Occipital lobe (tissue), 3 donors: ENCODE measurements at places on chromosomes 16 and 17. TPM values are rescaled to one million over a fixed set of nuclear protein-coding genes. Genes with fewer than 3 reads are reported as not detected.

GRCh38 chr17:21816592-21817567, 124.6 kb downstream of the KCNJ18 start:
- no peak for DNase-seq

GRCh38 chr16:9840761-9841665, 341.2 kb downstream of the GRIN2A start:
- DNase-seq, result no peak

LMF1 gene
- total RNA-seq, result 9.4 TPM

DNA sequence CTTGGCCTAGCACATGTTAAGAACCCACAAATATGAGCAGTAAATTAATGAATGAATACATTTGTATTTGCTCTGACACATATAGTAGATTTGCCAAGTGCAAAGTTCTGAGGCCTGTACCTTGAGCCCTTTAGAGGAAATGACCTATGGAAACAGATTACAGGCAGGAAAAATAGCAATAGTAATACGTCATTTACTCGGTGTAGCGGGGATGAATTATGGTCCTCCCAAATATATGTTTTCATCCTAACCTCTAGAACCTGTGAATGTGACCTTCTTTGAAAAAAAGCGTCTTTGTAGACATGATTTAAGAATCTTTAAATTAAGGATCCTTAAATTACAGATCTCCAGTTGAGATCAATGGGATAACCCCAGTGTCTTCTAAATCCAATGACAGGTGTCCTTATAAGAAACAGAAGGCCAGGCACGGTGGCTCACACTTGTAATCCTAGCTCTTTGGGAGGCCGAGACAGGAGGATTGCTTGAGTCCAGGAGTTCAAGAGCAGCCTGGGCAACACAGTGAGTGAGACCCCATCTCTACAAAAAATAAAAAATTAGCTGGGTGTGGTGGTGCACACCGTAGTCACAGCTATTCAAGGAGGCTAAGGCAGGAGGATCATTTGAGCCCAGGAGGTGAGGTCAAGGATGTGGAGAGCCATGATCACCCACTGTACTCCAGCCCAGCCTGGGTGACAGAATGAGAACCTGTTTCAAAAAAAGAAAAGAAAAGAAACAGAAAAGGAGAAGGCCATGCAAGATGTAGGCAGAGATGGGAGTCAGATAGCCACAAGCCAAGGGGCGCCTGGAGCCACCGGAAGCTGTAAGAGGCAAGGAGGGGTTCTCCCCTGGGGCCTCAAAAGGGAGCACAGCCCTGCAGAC, 5.1 kb upstream of the ITPRIPL2 start:
- DNase-seq, result no peak

DNA sequence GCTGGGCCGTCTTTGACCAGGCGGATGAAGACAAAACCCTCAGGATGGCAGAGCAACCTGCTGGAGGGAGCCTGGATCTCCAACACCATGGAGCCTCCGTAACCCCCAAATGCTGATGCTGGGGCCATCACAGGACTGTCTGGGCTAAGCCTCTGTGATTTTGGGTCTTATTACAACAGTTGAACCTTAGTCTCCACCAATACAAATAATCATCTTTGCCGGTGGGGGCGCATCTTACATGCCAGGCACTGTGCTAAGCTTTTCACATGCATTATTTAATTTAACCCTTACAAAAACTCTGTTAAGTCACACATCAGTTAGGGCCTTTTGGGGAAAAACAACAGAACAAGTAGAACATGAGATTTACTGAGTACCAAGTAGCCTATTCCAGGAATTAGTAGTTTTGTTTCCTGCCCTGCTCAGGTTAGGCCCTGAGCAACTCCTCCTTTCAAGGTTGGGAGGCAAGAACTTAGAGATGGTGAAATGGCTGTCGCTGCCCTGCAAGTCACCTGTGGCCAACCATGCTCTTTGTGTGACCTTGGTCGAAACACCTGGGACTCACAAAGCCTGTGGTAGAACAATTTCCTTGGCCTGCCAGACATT, 8.9 kb upstream of the ITGAM start:
- DNase-seq, result no peak

DNA sequence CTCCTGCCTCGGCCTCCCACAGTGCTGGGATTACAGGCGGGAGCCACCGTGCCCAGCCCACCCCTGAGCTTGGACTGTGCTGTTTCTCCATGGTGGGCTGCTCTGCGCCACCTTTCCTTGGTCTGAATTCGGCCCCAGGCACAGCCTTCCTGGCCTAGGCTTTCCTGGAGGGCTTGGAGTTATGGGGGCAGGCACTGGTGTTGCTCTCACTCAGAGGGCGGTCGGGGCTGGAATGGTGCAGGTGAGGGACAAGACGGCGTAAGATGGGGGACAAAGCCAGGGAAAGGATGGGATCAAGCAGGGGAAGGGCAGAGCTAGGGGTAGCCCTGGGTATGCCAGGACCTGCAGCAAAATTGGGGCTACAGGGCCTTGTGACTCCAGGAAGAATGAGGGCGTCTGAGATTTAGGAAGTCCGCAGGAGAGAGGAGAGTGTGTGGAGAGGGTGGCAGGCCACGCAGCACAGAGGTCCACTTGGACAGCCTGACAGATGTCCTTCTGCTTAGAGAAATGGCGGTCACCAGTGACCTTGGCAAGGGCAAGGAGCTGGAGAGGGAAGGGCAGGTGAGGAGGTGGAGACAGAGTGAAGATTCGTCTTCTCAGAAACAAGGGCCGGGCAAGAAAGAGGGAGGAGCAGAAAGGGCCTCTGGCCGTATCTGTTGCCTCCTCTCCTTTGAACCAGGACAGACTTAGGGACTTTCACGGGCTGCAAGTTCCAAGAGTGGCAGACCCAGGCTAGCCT, 1.6 kb upstream of the ATP6V0C start:
- no peak for DNase-seq

DNA sequence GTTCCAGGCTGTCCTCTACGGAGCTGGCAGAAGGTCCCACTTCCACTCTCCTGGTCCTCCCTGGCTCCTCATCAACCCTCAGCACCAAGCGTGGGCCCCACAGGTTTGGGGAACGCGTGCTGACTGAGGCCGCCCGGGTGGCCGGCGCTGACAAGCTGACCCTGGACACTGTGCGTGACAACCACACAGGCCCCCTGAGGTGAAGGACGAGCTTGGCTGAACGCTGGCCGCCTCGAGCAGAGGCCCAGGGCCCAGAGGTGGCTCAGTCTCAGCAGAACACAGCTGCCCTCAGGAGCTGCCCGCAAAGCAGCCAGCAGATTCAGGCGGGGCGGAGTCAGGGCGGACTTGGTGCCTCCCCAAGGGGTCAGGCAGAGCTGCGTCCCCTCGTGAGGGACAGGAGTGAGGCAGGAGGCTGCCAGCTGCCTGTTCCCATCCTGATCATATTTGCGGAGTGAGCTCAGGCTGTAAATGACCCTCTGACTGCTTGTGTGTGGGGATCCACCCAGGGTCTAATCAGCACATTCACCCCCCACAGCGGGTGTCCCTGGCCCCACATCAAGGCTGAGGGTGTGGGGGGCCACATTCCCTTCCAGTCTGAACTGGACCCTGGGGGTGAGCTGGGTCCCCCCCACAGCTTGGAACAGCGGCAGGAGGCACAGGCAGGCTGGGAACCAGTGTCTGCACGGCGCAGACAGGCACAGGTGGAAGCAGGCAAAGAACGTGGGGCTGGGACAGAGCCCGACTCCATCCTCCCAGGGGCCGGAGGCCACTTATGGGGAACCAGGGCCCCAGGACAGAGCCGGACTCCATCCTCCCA, 105.1 kb upstream of the METRNL start:
- no peak for DNase-seq

DNA sequence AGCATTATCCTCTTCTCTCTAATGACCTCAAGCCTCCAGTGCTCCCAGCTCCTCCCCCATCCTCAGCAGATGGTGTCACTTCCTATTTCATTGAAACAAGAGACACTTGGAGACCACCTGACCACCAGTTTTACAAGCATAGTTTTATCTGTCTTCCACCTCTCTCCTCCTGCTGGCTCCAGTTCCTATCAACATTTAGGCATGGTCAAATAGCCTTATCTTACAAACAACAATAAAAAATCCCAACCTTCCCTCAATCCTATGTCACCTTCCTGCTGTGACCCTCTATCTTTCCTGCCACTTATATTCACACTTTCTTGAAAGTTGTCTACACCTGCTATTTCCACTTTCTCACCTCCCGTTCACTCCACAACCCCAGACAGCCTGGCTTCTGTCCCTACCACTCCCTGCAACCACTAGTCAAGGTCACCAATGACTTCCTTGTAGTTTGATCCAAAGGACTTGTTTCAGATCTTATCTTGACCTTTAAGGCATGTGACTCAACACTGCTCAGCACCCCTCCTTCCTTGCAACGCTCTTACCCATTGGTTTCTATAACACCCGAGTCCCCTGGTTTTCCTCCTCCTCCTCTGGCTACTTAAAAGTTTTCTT, 4.3 kb upstream of the NTN1 start:
- DNase-seq, result no peak

GRCh38 chr17:75531721-75532072, 6.2 kb downstream of the LLGL2 start:
- no peak for DNase-seq

GRCh38 chr16:1613728-1614455, 1.7 kb downstream of the CRAMP1 start:
- no peak for DNase-seq

- DNase-seq, result no peak
These were observed 6.1 kb downstream of the SMIM5 start for GRCh38 chr17:75639327-75639726.

OR1F1 gene
- total RNA-seq, result 0.78 TPM
